ENCODE measurements at places on chromosomes 12 and 14.

DNA sequence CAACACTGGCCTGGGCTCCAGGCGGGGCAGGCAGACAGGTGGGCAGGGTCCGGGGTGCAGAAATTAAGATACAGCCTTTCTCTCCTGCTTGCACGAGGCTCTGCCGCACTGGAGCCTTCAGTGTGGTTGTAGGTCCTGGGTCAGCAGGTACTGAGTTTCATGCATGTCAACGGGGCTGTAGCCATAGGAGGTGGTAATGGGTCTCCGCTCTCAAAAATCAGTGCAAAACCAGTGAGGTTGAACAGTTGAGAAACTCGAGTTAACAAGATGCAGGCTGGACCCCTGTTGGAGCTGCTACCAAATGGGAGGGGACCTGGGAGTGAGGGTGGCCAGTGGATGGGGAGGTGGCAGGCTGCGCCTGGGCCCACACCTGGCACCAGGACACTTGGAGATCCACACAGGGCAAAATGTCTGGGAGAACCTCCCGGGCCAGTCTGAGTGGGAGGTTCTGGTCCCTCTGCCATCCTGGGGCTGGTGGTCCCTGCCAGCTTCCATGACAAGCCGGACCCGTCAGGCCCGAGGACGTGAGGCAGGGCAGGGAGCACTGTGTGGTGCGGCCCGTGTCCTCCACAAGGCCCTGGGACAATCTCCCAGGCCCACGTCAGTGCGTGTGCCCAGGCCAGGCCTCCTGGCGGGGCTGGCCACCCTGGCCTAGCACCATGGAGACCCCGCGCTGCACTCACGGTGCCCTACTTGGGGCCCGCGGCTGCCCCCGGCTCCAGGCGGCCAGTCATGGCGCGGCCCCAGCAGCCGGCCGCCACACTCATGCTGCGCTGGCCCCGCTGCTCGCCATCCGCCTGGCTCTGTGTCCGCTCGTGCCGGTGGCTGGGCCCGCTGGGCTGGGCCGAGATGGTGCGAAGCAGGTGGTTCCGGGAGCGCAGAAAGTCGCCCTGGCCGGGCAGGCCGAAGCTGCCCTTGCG is 5.1 kb downstream of the ARL6IP4 start:
- DNase-seq: no peak

GRCh38 chr12:24719293-24719721 is 229.6 kb downstream of the BCAT1 start:
- DNase-seq: peak; percentile 69

GRCh38 chr12:65962921-65963861 is 138.9 kb downstream of the HMGA2 start:
- peak; percentile 44 for DNase-seq

DNA sequence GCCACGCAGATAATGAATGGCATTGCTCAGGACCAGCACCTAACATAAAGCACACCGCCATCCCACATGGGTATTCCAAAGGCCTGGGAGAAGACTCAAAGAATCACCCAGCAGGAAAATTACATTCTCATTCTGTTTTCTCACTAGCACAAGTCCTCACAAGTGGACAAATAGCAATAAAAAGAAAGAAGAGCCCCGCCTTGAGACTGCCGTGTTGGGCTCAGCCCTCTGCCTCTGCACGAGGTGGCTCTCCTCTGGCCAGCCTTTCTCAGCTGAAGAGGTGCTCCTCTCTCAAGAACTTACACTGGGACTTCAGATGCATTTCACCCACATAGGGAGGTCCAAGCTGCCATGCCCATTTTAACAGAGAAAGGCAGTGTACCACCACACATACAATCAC is 207.5 kb downstream of the SPTSSA start:
- no peak for DNase-seq

GRCh38 chr12:66733321-66733720 is 54.4 kb upstream of the GRIP1 start:
- no peak for DNase-seq

DNA sequence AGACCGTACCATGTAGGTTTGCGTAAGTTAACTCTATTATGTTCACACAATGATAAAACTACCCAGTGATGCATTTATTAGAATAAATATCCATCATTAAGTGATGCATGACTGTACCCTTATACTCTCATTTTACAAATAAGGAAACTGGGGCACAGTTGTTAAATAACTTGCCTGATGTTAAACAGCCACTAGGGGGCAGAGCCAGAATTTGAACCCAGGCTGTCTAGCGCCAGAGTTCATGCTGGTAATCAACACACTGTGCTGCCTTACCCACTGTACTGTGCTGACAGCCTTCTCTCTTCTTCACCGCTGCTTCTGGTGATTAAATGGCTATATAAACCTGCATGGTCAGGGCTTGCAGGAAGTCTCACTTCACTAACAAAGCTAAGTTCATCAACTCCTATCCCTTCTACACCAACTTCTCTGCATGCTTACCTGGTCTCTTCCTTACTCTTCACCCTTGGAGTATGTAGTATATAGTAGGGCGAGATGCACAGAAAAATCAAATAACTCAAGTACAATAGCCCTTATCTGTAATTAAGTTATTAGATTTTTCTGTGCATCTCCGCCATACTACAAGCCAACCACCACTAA is 43.6 kb upstream of the APPL2 start:
- DNase-seq: peak; percentile 66

DNA sequence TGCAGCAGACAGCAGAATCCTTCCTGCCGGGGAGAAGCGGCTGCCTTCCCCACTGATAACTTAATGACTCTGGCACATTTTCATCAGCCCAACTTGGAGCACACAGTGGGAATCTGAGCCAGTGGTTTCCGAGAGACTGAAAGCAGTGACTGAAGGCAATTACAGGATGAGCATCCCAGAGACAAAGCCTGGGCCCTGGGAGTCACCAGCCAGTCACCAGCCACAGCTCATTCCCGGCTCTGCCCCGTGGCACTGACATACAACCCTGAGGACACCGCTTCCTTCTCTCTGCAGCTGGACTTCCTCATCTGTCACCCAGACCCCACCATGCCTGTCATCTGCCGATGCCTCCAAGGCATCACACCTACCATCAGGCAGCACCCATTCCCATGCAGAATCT is 192.3 kb downstream of the DPF3 start:
- no peak for DNase-seq

GRCh38 chr14:64562436-64562835 is 12.7 kb downstream of the PPP1R36 start:
- DNase-seq: no peak

- DNase-seq: no peak
Measured at GRCh38 chr12:121649819-121650353, 19.6 kb downstream of the MORN3 start.

- no peak for DNase-seq
Measured at GRCh38 chr14:104604458-104605449, at the start of gene TMEM179. Gene TMEM179 (minus strand): TSS chr14:104604772. CDS start chr14:104604741, 31 bp downstream.

DNA sequence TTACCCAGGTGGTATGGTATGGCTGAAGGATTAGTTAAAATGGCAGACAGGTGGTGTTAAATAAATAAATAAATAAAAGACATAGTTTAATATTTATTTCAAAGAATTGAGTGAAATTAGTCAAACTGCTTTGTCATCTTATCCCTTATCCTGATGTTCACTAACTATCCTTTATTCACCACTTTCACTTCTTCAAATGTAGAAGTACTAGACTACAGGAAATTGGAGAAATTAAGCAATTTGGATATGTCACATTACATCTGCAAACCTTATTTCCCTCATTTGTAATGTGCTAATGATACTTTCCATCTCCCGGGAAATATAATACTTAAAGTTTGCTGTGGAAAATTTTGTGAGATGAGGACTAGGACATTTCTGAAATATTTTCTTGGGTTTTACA is 1195.7 kb downstream of the LRFN5 start:
- no peak for DNase-seq

- no peak for DNase-seq
Measured at GRCh38 chr12:113071135-113072112, 14.9 kb downstream of the DTX1 start.

- DNase-seq: no peak
Measured at GRCh38 chr12:96054244-96054610, 18.8 kb upstream of the LTA4H start.

DNA sequence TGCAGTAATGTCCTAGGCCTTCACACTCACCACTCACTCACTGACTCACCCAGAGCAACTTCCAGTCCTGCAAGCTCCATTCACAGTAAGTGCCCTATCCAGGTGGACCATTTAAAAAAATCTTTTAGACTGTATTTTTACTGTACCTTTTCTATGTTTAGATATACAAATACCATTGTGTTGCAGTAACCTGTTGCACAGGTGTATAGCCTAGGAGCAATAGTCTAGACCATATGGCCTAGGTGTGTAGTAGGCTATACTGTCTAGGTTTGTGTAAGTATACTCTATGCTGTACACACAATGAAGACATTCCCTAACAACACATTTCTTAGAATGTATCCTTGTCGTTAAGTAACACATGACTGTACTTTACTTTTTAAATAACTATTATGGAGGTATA is 17.2 kb downstream of the CYP46A1 start:
- no peak for DNase-seq

DNA sequence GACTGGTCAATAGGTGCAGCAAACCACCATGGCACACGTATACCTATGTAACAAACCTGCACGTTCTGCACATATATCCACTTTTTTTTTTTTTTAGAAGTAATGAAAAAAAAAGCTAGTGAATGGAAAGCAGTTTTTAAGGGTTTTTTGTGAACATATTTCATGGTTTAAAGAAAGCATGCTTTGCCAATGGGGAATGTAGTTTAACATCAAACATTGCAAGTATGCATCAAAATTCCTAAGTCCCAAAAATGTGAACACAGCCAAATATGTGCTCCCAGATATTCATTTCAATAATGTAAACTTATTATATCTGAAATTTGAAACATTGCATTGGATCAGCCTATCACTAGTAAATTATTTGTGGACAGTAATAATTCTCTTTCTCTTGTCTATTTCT is 710.4 kb upstream of the FLRT2 start:
- DNase-seq: no peak

GRCh38 chr12:27025116-27025515 is 2.8 kb downstream of the MED21 start:
- no peak for DNase-seq

- DNase-seq: no peak
Measured at GRCh38 chr12:118183711-118184110, 47.8 kb downstream of the PEBP1 start.

- no peak for DNase-seq
Measured at GRCh38 chr14:52686176-52686575, 9.2 kb downstream of the ERO1A start.

DNA sequence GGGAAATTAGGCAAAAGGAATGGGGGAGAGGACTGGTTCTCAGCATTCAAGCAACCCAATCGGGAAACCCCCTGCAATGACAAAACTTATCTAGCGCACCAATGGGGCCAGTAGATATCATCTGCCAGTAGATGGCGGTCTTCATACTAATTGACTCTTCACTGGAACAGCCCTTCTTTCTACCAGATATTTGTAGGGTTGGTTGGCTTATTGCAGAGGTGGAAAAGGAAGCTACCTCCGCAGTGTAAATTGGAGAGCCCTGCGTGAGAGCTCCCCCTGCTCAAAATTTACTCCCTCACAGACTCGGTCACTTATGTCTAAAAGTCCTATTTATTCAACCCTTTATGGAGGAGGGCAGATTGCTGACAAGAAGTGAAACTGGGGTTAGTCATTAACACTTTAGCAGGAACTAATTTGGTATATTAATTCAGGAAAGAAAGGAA is 166.1 kb upstream of the CCND2 start:
- DNase-seq: peak; percentile 87

DNA sequence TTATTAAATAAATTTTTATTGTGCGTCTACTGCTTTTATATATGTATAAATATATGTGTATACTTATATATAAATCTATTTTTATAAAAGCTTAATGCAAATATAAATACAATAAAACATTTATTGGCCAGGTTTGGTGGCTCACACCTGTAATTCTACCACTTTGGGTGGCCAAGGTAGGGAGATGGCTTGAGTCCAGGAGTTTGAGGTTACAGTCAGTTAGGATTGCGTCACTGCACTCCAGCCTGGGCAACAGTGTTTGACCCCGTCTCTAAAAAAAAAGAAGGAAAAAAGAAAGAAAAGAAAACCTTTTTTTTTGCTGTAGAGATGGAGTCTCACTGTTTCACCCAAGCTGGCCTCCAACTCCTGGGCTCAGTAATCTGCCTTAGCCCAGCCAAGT is 20.9 kb downstream of the ACTR6 start:
- DNase-seq: no peak

DNA sequence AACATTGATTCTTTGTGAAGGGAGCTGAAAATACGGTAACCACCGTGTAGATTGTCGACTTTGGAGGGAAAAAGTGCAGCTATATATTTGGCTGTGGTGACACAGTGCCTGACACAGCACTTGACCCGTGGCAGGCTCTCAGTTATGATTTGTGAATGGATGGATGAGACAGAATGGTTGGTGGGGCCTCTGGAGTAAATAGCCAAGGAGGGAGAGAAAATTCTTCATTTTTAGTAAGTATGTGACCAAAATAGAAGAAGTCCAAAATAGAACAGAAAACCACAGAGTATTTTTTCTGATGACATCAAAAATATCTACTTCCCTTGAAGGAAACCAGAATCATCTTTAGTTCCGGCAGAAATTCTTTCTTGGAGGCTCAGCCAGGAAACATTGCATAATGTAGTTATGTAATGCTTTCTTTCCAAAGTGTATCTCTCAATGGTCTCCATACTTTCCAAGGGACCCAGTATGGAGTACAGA is 82.0 kb upstream of the WSCD2 start:
- no peak for DNase-seq

- no peak for DNase-seq
Measured at GRCh38 chr12:119748497-119748896, 80.6 kb downstream of the PRKAB1 start.

DNA sequence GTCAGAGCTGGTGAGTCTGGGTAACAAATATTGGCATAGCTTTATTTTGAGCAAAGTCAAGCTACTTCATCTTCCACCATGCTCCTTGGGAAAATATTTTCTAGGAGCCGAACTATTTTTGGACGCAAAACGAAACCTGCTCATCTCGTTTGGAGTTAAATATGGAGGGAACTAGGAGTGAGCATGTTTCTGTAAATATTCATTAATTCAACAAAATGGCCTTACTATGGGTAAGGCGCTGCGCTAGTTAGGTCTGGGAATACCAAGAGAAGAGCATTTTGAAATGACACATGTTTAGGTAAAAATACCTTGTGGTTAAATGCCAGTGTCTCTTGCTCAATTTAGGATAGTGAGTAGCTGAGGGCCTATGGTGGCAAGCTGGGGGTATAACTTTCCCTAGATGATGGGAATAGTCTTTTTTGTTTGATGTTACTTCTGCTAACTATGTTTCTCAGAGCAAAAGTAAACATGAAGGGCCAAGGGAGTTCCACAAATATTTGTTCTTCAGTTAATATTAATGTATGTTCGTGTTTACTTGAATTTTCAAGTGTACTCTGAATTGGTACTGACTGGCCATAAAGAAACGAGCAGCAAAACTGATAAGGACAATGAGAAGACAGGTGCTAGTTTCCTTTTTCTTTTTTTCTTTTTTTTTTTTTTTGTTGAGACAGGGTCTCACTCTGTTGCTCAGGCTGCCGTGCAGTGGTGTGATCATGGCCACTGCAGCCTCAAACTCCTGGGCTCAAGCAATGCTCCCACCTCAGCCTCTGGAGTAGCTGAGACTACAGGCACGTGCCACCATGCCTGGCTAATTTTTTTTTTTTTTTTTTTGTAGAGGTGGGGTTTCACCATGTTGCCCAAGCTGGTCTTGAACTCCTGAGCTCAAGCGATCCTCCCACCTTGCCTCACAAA is 77.7 kb downstream of the MAP1LC3B2 start:
- DNase-seq: no peak

GRCh38 chr12:20140751-20141150 is 227.6 kb upstream of the PDE3A start:
- DNase-seq: no peak
